ENCODE measurements at places on chromosomes 5 and 9. TPM values are rescaled to one million over a fixed set of nuclear protein-coding genes. Genes with fewer than 3 reads are reported as not detected.

Gene ZBED3
- 4.7 TPM for total RNA-seq

Gene NNT
- 11.9 TPM for total RNA-seq

Gene LCN1
- 0.20 TPM for total RNA-seq

Gene ENTPD2
- total RNA-seq, result 3.3 TPM

Gene FREM1
- not detected for total RNA-seq

Gene DNM1
- total RNA-seq, result 81.1 TPM

Gene NPR3
- total RNA-seq, result 15.3 TPM

Gene DBH
- not detected for total RNA-seq

Gene PCDHAC1
- 1.8 TPM for total RNA-seq

Gene NMUR2
- total RNA-seq, result 0.10 TPM

Gene PCSK5
- 1.5 TPM for total RNA-seq

Gene SMIM15
- 73.9 TPM for total RNA-seq

Gene C5orf46
- not detected for total RNA-seq

Gene DRD1
- total RNA-seq, result 0.13 TPM

Gene PRR7
- 32.8 TPM for total RNA-seq

Gene TRPM6
- 2.5 TPM for total RNA-seq

Gene DMGDH
- total RNA-seq, result not detected

Gene PCDHGA10
- total RNA-seq, result 0.03 TPM

Gene MYOZ3
- not detected for total RNA-seq

Gene DOCK2
- 2.0 TPM for total RNA-seq

Gene CCDC187
- total RNA-seq, result not detected

Gene HBEGF
- total RNA-seq, result 6.6 TPM

Gene MBLAC2
- total RNA-seq, result 3.0 TPM

Gene CDX1
- not detected for total RNA-seq

Gene PPP3R2
- total RNA-seq, result not detected

Gene RLN2
- total RNA-seq, result 0.29 TPM

Gene C5orf52
- not detected for total RNA-seq

Gene ABO
- not detected for total RNA-seq

Gene GARNL3
- total RNA-seq, result 2.4 TPM

Gene PPIC
- 17.0 TPM for total RNA-seq

Gene LHX6
- 2.4 TPM for total RNA-seq

Gene XRCC4
- 8.9 TPM for total RNA-seq

Gene TAF11L7
- total RNA-seq, result not detected

Gene TAF1L
- total RNA-seq, result not detected

Gene SLC45A2
- not detected for total RNA-seq

Gene KIF24
- total RNA-seq, result 3.3 TPM

Gene FOXI1
- total RNA-seq, result not detected

Gene DMRT3
- not detected for total RNA-seq

Gene CPEB4
- 24.8 TPM for total RNA-seq

Data from A549 treated with Hydrocortisone at 1 μM for 4 hours (cell line).